ENCODE measurements at places on chromosomes 3 and 15.

DNA sequence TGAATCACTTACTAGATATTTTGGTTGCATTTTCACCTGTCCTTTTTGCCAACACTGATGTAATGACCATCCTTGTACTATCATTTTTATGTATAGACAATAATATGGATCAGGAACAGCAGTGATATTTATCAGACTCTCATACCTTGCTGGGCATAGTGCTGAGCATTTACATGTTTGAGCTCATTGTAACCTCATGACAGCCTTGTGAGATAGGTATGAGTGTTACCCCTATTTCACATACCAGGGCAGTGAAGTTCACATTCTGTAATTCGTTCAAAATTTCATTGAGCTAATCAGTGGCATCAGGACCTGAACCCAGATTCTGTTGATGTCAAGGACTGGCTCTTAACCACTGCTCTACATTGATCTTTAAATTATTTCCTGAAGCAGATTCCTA, 221.5 kb upstream of the TBL1XR1 start:
- no peak for DNase-seq

GRCh38 chr3:190517687-190518086, 3.8 kb downstream of the IL1RAP start:
- DNase-seq, result no peak

DNA sequence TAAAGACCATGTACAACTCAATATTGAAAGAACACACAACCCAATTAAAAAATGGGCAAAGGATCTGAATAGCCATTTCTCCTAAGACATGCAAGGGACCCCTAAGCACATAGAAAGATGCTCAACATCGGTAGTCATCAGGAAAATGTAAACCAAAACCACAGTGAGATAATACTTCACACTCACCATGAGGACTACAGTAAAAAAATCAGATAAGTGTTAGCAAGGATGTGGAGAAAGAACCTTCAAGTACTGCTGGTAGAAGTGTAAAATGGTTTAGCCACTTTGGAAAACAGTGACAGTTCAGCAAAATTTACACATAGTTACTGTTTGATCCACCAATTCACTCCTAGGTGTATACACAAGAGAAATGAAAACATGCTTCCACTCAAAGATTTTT, 30.1 kb upstream of the XIRP1 start:
- DNase-seq, result no peak

DNA sequence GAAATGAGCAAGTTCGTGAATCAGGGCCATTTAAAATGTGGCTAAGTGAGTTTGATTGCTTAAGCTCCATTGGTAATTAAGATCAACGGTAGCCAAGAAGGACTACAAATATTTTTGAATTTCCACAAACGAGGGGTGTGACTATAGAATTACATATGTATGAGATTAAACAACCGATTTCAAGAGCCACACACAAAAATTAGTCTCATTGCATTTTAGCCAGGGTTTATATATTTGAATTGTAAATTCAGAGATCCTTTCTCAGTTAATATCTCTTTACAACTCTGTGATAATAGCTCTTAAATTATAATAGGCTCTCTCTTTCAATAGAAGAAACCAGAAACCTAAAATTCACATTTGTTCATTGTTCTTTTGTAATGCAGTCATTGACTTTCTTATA, 325.6 kb upstream of the ICE2 start:
- DNase-seq, result no peak

GRCh38 chr3:179558742-179559364, 3.9 kb upstream of the ACTL6A start:
- peak; percentile 80 for DNase-seq

GRCh38 chr3:131972091-131972490, 62.7 kb downstream of the CPNE4 start:
- DNase-seq, result no peak

- DNase-seq, result no peak
Observed at GRCh38 chr3:171959532-171960089, 79.8 kb upstream of the FNDC3B start.

- DNase-seq, result no peak
Observed at GRCh38 chr3:62355703-62356102, 17.6 kb downstream of the FEZF2 start.

DNA sequence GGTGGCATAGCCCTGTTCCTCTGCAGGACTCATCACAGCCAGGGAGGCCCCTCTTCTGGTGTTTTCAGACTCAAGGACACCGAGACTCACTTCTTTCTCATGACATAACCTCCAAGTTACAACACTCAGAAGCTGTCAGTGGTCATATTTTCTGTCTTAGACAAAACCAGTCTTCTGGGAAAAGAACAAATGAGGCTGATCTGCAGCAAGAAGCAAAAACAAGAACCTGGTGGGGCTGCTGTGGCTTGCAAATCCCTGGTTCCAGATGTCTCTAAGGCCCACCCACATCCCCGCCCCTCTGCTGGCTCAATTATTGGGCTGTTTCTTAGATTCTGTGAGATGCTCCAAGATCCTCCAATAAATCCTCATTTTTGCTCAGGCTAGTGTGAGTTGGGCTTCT, 16.6 kb upstream of the LOXL1 start:
- no peak for DNase-seq

All from SK-N-MC (cell line).